ENCODE measurements at places on chromosomes 2 and 18. TPM values are rescaled to one million over a fixed set of nuclear protein-coding genes. Genes with fewer than 3 reads are reported as not detected.

GRCh38 chr18:74840492-74841167, 243.0 kb downstream of the ZNF407 start:
- DNase-seq, result no peak

- no peak for DNase-seq
Observed at GRCh38 chr18:54734059-54734458, 94.2 kb upstream of the RAB27B start.

- no peak for DNase-seq
Observed at GRCh38 chr2:153512331-153512730, 33.8 kb upstream of the RPRM start.

Gene LAMA1
- 1.8 TPM for total RNA-seq

GRCh38 chr2:217248312-217248935, 388.6 kb upstream of the TNP1 start:
- DNase-seq, result peak; percentile 85

Gene RUFY4
- total RNA-seq, result not detected

Gene CTAGE1
- not detected for total RNA-seq

GRCh38 chr2:133317178-133317577, 251.1 kb downstream of the NCKAP5 start:
- no peak for DNase-seq

GRCh38 chr2:88919087-88919738, 227.7 kb downstream of the RPIA start:
- DNase-seq, result no peak

DNA sequence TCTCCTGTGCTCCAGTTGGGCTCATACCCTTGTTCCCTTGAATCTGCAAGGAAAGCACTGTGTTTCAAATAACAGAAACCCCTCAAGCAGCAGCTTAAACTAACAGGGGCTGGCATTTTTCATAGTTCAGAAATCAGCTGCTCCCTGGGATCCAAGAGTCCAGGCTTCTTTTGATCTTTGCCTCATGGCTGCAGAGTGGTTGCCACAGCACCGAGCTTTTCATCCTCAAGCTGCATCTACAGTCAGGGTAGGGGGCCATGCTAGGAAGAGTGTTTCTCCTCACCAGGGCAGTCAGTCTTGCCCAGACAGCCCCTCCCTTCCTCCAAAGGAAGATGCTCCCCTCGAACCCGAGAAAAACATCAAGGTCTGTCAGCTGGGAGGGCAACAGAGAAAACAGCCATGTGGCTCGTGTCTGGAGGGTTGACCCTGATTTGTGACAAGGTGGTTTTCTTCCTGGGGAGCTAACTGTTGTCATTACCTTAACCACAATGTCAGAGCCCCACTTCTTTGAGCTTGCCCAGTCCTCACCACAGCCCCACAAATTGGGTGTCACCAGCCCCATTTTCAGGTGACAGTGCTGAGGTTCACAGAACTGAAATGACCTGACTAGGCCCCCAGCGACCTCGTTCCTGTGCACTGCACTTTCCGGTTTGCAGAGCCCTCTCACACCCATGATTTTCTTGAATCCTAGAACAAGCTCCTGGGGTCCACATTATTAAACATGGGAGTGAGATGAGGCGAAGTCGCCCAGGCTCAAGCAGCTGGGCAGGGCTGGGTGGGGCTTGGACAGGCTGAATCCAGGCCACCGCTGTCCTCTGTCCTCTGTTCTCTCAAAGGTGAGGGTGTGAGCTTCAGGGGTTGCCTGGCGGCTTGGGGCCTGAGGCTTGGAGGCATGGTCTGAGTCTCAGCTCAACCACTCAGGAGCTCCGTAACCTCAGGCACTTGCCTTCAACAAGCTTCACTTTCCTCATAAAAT, 21.9 kb downstream of the ATOH8 start:
- DNase-seq, result no peak

GRCh38 chr2:40155728-40156127, 296.2 kb downstream of the SLC8A1 start:
- no peak for DNase-seq

GRCh38 chr2:85413592-85414420, 3.6 kb upstream of the CAPG start:
- peak; percentile 69 for DNase-seq

- no peak for DNase-seq
Observed at GRCh38 chr2:101817481-101817880, 120.0 kb downstream of the MAP4K4 start.

- DNase-seq, result no peak
Observed at GRCh38 chr2:47618272-47618552, 164.7 kb upstream of the MSH6 start.

DNA sequence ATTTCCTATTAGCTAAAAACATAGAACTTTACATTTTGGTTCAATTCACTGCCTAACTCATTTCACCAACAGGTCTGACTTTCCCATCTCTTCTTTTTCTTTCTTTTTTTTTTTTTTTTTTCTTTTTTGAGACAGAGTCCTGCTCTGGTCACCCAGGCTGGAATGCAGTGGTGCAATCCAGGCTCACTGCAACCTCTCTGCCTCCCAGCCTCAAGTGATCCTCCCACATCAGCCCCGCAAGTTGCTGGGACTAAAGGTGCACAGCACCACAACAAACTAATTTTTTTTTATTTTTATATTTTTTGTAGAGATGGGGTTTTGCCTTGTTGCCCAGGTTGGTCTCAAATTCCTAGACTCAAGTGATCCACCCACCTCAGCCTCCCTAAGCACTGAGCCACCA, 57.8 kb upstream of the HNRNPA3 start:
- no peak for DNase-seq

DNA sequence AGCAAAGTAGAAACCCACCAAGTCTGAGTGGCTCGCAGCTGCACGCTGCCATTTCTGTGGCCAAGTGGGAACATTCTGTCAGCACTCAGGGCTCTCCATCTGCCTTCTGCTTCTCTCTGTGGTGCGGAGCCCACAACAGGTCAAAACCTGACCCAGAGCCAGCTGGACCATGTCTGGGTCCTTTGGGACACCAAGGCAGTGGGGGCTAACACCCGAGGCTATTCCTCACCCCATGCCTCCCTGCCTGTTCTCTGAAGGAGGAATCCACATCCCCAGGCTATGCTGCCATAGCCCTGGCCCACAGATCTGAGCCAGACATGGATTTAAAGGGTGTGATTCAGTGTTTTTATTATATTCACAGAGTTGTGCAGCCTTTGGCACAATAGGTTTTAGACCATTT, 86.4 kb downstream of the SNTG2 start:
- DNase-seq, result no peak

DNA sequence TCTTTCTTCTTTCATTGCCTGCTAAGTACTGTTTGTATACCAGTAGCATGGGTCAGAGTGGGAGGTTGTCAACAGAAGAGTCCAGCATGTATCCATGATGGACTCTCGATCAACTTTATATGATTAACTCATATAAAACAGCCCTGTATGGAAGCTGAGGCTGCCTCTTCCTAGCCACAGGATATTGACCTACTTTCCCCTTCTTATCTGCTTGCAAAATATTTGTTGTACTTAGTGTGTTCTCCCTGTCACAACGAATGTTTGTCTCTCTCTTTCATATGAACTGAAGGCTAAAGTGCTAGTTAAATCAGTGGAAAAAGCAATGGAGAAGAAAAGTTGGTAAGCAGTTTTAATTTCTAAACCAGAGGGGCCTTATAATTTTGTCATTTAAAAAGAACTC, 17.8 kb downstream of the MYO1B start:
- no peak for DNase-seq

Gene RAPGEF4
- total RNA-seq, result 20.2 TPM

Gene TMEM178A
- 3.9 TPM for total RNA-seq

DNA sequence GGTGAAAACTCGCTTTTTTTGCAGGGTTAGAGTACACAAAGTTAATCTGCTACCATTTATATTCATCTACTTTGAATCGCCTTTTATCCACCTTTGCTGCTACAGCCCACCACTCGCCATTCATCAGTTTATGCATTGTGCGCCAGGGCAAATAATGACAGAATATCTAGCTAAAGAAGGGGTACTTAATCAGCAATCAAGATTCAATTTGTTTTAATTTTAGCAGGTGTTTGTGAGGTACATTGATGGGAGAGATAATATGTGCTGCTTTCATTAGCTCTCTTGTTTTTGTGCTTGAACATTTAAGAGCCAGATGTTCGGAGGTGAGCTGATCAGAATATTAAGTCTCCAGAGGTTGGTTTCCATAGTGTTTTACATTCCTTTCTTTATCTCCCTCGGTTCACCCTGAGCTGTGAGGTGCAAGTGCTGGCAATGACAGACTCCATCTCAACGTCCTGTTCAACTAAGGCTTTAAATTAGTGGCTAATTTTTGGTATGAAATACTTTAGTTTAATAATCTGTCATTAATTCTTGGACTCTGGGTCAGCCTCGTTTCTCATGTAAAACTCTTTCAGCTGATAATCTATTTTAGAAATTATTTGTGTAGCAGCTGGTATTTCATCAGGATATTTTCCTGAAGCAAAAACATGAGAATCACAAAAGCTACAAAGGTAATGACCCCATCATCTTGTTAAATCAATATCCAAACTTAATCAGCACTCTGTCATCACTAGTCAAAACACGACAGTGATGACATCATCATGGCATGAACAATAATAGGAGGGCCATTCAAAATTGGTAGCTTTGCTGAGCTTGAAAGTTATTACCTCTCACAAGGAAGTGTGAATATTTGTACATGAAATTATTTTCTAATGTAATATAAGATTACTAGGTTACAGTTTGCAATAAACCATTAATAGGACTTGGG, 479.9 kb upstream of the FANCL start:
- no peak for DNase-seq

GRCh38 chr18:74116633-74117554, 30.7 kb downstream of the FBXO15 start:
- no peak for DNase-seq

DNA sequence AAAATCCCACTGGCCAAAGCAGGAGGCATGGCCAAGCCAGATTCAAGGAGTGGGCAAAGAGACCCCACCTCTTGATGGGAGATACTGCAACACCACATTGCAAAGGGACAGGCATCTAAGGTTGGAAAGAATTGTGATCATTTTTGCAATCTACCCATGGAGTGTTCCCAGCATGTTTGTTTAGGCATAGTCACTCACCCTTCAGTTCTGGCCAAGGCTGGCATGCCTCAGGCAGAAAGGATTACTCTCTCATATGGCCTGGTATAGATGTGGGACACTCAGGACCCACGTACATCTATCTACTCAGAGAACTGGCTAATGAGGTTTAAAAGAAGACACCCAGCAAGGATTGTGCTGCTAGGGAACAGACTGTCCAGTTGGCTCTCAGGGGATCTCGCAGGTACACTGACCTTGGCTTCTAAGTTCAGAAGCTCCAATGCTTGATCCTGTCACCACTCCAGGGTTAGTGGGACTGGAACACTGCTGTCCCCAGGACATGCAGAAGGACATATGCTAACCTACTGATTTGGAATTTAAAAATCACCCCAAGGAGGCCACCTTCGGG, 183.7 kb downstream of the KLHL29 start:
- DNase-seq, result no peak

Gene SKOR2
- not detected for total RNA-seq

Gene ADD2
- 5.2 TPM for total RNA-seq

Gene MBOAT2
- total RNA-seq, result 20.0 TPM

DNA sequence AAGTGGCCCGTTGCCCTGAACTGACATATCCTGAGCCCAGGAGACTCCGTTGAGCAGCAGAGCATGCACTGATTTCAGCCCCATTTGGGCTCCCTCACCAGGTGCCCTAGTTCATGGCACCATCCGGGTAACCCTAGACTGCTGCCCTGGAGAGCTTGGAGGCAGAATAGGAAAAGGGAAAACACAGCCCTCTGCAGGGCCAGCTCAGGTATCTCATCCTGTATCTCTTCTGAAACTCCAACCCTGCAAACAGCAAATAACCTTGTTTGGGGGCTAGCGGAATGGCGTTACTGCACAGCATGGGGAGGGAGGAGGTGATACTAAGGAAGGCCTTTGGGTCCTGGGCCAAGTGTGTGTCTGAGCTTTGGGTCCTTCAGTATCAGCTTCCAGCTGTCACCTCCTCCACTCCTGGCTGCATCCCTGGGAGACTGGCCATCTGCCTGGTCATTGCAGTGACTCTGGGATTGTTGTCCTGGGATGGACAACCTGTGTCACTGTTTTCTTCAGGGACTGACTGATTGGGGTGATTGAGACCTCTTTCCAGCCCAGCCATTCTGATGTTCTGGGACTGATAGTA, 233.8 kb upstream of the SKOR2 start:
- DNase-seq, result no peak

- DNase-seq, result peak; percentile 29
Observed at GRCh38 chr2:172968061-172968469, 107.6 kb upstream of the MAP3K20 start.

GRCh38 chr2:240211598-240212424, 71.4 kb upstream of the OTOS start:
- DNase-seq, result no peak

DNA sequence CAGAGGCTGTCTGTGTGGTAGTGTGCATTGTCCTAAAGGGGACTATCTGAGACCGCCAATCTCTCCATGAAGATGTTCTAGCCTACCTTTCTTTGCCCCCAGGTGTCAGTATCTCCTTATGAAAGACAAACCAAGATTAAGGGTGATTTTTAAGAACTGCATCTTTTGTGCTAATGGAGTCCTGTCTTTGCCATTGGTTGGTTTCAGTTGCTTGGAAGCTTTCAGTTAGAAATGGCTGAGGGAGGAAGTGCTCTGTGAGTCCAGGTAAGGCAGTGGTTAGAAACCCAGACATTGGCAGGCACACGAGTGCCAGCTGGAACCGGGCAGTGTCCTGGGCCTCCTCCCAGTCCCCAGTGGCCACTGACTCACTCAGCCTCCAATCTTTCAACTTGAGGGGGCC, 111.3 kb downstream of the DOCK10 start:
- no peak for DNase-seq

GRCh38 chr2:9663008-9663879, 32.4 kb upstream of the YWHAQ start:
- DNase-seq, result no peak

DNA sequence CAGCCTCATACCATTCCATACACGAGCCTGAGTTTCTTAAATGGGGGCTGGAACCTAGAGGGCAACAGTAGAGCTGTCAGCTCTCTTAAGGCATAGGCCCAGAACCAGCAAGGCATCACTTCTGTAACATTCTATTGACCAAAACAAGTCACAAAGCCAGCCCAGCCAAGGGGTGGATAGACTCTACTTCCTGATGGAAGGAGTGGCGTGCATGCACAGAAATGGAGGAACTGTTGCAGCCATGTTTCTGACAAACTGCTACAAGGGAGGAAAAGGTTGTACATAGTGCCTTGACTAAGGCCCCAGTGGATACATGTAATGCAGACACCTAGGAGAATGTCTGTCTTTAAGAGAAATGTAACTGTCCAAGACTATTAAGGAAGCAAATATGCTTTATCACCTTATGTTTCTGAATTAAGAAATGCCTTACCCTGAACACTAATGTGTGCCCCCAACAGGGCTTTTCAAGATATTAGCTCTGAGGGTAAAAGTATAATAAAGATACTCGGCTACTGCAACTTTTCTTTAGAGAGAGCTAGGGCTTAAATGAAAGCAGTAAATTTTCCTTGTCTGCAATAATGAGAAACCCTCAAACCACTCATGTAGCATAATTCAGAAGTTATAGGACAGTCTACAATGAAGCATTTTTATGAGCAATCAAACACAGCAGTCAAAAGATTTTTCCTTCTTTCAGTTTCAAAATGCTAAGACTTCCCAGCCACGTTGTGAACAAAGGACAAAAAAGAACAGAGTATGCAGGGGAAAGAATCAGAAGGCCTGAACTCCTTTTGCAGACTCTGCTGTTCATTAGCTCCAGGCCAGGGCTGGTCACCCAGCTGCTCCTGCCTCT, 35.1 kb upstream of the CDC42EP3 start:
- no peak for DNase-seq

Data from uterus (tissue), 4 donors.